ENCODE measurements at places on chromosomes 6 and 20. TPM values are rescaled to one million over a fixed set of nuclear protein-coding genes. Genes with fewer than 3 reads are reported as not detected.

Gene PTPRK
- 48.6 TPM for polyA plus RNA-seq

Gene COL19A1
- polyA plus RNA-seq, result 3.3 TPM

Gene HLA-B
- 124 TPM for polyA plus RNA-seq

Gene RBM24
- polyA plus RNA-seq, result 1.9 TPM

Gene POPDC3
- polyA plus RNA-seq, result 0.25 TPM

Gene RPN2
- polyA plus RNA-seq, result 291 TPM

Gene SOX18
- polyA plus RNA-seq, result 17.0 TPM

Gene TTK
- polyA plus RNA-seq, result 21.4 TPM

Gene C6orf141
- 0.85 TPM for polyA plus RNA-seq

DNA sequence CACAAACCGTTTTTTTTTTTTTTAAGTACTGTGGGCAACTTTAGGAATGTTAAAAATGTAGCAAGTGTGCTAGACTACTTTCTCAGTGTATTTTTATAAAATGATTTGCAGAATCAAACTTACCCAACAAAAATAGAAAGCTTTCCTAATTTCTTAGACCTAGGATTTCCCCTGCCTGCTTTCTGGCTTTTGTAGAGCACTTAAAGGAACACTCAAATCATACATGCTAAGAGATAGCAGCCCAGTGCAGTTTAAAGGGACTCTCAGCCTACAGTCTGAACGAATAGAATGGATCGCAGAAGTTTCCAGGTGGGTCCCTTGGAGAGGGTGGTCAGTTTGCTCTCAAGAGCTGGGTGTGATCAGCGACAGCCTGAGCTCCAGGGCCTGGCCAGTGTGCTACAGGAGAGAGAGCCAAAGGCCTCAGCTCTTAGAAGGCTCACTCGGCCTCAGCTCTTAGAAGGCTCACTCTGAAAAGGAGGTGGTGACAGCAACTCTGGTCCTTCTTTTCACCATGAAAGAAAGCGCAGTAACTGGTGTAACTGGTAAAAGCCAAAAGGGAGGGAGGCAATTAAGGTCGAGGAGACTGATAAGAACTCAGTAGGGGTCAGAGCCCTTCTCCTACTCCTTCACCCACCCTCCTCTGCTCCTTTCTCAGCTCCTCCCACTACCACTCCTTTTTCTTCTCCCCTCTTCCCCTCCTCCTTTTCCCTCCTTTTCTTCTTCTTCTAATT lies 142.4 kb downstream of the ZFP64 start:
- DNase-seq, result no peak

DNA sequence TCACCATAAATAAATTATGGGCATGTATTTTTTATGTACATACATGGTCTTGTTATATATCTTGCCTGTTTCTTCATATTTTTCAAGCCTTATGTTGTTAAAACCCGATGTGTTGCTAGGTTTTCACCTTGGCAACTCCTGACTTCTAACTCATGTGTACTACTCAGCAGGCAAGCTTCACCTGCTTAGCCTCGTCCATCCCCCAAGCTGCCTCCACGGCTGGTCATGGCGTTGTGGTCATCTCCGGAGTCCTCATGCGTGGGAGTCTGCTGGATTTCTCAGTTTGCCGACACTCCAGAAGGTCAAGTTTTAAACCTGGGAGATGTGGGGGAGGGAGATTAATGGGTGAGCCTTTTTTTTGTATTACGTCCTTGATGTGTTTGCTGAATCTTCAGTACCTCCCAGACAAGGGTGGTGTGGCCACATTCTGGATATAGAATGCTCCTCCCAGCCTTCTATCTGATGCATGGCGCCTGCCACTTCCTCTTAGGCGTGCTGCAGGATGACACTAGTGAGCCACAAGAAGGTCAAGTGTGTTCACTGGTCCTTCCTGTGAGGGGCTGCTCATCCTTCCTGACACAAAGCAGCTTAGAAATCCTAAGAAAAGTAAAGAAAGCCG lies 26.6 kb upstream of the EDN3 start:
- DNase-seq, result no peak

- no peak for DNase-seq
Observed at GRCh38 chr6:130105996-130106704, 87.8 kb downstream of the L3MBTL3 start.

- DNase-seq, result no peak
Observed at GRCh38 chr20:16028923-16029322, 544.3 kb downstream of the KIF16B start.

DNA sequence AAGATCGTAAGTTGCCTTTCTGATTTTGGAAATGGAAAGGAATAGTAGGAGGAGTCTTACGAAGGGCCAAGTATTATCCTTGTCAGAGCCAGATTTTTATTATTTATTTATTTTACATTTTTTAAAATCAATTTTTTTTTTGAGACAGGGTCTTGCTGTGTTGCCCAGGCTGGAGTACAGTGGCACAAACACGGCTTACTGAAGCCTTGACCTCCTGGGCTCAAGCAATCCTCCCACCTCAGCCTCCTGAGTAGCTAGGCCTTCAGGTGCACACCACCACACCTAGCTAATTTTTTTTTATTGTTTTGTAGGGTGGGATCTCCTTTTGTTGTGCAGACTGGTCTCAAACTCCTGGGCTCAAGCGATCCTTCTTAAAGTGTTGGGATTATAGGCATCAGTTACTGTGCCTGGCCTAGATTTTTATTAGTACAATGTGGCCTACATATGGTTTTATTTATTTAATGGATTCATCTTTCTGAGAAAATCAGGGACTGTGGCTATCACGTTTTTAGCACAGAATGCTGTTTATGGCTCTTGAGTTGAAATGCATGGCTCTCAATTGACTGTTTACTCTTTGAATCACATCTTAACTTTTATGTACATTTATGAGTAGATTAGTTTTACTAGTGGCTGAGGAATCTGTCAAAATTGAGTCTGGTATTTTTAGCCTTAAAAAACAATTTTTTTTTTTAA lies 16.7 kb downstream of the CDC5L start:
- no peak for DNase-seq

DNA sequence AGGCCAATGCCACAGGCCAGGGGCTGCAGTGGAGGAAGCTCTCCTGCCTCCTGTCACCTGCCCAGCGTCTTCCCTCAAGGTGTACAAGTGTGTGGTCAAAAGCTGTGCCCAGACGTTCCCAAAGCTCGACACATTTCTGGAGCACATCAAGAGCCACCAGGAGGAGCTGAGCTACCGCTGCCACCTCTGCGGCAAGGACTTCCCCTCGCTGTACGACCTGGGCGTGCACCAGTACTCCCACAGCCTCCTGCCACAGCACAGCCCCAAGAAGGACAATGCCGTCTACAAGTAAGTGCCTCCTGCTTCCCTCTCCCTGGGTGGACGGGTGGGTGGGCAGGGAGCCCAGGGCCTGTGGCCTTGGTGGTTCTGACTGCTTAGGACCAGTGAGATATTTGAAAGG lies 38.2 kb downstream of the ZNF341 start:
- DNase-seq, result no peak

- no peak for DNase-seq
Observed at GRCh38 chr6:169166896-169167580, 86.6 kb downstream of the THBS2 start.

GRCh38 chr20:7094438-7094997 lies 327.0 kb downstream of the BMP2 start:
- no peak for DNase-seq

GRCh38 chr6:161189891-161190290 lies 84.0 kb downstream of the AGPAT4 start:
- DNase-seq, result no peak

DNA sequence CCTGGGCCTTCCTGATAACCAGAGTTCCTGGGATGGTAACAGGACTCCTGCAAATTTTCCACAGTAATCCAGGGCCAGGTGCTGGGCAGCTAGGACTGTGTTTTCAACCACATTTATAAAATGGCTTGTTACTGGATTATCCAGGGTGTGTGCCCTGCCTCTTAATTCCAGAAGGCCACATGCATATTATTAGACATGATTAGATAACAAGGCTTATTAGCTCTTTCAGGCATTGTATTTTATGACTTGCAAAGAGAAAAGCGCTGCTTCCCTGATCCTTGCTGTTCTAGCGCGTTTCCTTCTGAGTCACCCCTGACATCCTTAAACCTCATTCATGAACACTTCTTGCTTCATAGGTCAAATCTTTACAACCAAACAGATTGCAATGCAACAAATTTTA lies 208.6 kb downstream of the UST start:
- no peak for DNase-seq

GRCh38 chr6:41939176-41939847 lies 2.3 kb downstream of the CCND3 start:
- no peak for DNase-seq

- no peak for DNase-seq
Observed at GRCh38 chr6:30685157-30686008, 1.1 kb downstream of the PPP1R18 start.

GRCh38 chr6:135073756-135074393 lies 19.3 kb upstream of the HBS1L start:
- DNase-seq, result no peak

DNA sequence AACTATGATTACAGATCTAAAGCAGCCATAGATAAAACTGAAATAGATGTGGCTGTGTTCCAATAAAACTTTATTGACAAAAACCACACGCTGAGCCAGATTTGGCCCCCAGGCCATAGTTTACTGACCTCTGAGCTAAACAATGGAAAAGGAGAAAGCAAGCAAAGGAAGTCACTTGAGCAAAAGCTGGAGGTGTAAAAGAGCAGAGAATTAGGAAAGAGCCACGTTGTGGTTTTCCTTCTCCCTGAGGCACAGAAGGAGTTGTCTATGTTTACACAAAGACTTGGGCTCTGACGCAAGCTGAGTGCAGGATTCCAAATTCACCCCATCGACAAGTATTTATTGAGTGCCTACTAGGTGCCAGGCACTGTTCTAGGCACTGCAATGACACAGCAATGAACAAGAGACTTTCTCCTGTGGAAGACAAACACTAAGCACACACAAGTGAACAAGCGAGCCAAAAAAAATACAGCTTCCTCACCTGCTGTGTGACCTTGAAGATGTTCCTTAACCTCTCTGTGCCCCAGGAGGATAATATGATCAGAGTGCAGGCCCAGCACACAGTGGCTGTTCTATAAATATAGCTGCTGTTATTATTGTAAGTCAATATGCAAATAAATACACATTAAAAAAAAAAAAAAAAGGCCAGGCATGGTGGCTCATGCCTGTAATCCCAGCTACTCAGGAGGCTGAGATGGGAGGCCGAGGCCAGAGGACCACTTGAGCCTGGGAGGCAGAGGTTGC lies 75.4 kb upstream of the PTPN1 start:
- DNase-seq, result no peak

DNA sequence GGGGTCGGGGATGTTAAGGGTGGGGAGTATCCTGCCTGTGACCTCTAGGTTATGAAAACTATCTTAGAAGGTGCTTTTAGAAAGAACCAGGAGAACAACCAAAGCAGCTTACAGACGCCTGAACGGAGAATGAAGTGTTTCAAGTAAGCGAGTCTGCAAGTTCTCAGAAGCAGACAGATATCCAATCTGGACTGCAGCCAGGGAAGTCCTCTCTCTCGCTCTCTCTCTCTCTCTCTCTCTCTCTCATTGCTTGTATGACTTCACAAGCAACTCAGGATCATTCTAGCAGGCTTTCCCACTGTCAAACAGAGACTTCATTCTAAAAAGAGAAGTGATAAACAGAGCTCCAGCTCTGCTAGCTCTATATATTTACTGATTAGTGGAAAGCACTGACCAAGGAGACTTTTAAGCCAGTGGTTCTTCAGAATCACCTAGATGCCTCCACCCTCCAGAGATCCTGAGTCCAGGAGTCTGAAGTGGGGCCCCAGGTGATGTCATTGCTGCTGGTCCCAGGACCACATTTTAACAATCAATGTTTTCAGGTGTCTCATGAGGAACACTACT lies 6.0 kb downstream of the TCF21 start:
- no peak for DNase-seq

DNA sequence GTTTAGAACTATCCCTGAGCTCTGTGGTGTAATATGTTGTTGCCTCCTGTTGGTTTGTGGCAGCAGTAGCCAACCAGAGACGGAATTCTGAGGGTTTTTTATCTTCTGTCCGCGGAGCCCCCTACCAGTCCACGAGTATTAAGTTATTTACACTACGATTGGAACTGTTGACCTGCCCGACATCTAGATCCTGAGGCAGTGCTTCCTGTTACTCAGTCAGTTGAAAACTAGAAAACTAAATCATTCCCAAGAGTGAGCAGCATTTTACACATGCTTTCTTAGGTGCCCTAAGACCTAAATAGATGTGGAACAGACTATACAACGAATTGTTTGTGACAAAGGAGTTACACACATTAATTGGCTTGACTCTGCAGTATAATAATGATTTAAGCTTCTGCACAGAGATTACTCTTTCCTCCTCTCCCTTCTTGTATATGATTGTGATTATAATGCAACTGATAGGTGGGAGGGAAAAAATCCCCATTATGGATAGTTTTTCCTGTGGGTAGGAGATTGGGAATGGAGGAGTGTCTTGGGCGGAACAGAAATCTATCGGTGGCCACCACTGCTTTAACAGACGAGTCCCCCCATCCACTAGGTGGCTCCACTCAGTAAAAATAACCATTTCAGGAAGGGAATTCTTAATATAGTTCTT lies 1.7 kb downstream of the LOC128125822 start:
- DNase-seq, result peak; percentile 28

GRCh38 chr6:166435574-166435973 lies 52.8 kb upstream of the MPC1 start:
- DNase-seq, result no peak

DNA sequence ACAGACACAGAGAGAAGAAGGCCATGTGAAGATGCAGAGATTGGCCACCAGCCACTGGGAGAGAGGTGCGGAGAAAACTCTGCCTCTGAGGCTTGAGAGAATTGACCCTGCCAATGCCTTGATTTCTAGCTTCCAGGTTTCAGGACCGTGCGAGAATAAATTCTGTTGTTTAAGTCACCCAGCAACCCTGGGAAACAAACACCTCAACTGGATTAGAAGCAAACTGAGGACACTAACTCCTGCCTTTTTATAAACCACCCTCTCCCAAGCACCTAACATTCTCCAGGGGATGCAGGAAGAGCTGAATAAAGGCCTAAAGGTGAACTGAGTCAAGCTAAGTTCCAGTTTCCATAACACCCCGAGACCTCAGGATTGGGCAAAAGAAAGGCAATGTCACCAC lies 136.1 kb downstream of the ANKRD60 start:
- DNase-seq, result no peak

GRCh38 chr20:33853507-33853813 lies 42.3 kb downstream of the CHMP4B start:
- no peak for DNase-seq

GRCh38 chr6:49898904-49899566 lies 32.7 kb upstream of the CRISP1 start:
- DNase-seq, result no peak

DNA sequence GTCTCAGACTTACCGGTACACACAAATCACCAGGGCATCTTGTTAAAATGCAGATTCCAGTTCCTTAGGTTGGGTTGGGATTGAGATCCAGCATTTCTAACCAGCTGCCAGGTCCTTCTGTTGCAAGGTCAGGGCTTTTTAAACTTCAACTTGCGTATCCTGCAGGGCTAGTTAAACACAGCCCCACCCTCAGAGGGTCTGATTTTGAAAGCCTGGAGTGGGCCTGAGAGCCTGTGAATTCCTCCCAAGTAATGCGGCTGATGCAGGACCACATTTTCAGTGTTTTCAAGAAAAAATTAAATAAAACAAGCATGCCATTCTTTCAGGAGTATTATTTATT lies 65.3 kb downstream of the MKKS start:
- no peak for DNase-seq

GRCh38 chr6:147397306-147397705 lies 111.2 kb upstream of the SAMD5 start:
- DNase-seq, result no peak

All from left renal cortex interstitium (tissue), 4 donors.